Amniotic epithelial cell (primary cell): ENCODE measurements at places on chromosomes 7 and 10.

- DNase-seq, result no peak
Measured at GRCh38 chr10:79238158-79238520, 109.1 kb upstream of the PPIF start.

DNA sequence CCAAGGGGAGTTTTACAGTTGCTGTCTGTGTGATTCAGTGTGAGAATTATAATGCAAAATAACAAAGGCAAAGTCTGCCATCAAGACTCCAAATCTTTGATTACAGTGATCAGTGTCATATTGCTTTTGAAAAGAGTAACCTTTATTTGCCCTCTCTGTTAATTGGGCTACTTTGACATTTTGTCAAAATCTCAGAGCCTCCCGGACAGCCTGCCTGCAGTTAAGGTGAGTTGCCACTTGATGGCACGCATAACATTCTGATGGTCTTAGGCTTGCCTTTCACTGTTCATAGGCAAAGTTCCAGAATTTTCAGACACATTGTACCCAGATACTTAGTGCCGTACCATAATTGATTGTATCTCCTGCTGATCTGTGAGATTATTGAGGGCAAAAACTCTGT lies 253.5 kb downstream of the ABCA13 start:
- no peak for DNase-seq

DNA sequence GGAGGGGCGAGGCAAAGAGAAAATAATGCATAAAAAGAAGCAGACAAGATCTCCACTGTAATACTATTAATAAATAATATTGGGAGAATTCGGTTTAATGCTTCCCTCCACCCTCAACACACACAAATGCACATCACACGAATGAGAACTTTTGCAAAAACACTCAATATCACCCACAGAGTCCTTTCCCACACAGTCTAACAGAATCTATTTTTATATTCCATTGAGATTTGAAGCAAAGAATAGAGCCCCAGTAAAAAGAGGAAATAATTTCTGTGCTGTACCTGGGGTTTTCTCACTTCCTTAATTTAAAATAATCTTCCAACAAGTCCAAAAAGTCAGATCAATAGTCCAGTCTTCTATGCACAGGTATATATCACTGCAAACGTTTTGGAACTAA lies 17.0 kb downstream of the PIK3AP1 start:
- DNase-seq, result no peak

GRCh38 chr7:7156663-7157062 lies 25.7 kb upstream of the C1GALT1 start:
- DNase-seq, result no peak

GRCh38 chr10:6045314-6045848 lies 16.8 kb downstream of the IL2RA start:
- no peak for DNase-seq

DNA sequence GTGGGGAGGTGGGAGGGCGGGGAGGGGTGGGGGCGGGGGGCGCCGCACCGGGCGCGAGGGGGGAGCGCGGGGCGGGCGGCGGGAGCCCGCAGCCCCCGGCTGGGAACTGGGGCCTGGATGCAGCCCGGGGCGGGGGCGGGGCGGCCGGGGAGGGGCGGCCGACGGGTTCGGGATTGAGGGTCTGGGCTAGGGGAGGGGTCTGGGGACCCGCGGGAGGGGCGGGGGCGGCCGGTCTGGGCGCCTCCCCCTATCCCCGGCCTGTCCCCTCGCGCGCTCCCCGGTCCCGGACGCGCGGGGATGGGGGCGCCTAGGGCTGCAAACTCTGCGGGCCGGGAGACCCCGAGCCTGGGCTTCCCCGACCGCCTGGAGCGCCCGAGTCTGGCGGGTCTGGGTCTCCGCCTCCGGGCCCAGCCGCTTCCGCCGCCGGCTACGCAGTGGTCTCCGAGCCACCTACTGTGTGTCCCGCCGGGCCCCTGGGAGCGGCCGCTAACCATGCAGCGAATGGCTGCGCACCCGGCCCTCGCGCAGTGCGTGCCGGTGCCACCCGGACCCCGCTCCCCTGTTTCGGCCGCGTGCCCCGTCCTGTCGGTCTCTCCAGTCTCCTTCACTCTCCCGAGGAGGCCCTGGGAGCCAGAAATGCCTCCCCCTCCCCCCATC lies 375 bp upstream of the FGF8 start:
- no peak for DNase-seq

GRCh38 chr10:132536241-132536876 lies 1.2 kb upstream of the INPP5A start:
- DNase-seq, result no peak

DNA sequence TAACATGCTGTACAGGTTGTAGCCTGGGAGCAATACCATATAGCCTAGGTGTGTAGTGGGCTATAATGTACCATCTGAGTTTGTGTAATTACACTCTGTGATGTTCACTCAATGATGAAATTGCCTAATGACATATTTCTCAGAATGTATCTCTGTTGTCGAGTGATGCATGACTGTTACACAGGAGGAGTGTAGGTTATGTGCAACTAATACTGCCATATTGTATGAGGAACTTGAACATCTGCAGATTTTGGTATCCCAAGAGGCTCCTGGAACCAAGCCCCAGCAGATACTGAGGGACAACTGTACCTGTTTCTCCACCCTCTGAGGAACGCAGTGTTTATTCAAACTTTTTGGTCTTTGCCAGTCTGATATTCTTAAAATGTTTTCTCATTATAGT lies 38.6 kb downstream of the NACAD start:
- DNase-seq, result no peak

DNA sequence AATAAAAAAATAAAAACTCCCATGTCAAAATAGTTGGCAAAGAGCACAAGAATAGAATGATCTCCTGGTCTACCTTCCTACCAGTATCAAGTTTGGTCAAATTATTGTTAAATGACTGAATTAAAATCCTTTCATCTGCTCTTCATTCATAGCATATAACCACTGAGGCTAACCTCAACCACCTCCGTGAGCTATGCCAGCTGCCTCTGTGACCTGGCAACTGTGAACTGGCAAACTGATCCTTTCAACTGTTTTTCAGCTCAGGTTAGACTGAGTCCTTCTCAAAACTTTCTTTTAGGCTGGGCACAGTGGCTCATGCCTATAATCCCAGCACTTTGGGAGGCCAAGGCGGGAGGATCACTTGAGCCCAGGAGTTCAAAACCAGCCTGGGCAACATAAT lies 36.1 kb downstream of the NUDCD3 start:
- no peak for DNase-seq

DNA sequence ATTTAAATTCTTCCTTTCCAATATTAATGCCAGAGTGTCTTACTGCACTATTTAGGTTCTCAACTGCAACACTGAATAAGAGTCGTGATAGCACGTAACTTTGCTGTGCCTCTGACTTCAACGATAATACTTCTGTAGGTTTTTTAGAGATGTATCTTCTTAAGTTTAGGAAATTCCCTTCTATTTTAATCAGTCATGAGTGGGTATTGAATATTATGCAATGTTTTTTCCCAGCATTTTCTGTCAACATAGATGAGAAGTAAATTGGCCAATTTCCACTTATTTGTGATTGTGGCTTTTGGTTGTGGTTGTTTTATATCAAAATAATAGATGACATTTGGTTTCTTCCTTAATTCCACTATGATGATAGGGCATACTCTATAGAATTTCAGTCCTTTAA lies 6.7 kb upstream of the STK17A start:
- no peak for DNase-seq

DNA sequence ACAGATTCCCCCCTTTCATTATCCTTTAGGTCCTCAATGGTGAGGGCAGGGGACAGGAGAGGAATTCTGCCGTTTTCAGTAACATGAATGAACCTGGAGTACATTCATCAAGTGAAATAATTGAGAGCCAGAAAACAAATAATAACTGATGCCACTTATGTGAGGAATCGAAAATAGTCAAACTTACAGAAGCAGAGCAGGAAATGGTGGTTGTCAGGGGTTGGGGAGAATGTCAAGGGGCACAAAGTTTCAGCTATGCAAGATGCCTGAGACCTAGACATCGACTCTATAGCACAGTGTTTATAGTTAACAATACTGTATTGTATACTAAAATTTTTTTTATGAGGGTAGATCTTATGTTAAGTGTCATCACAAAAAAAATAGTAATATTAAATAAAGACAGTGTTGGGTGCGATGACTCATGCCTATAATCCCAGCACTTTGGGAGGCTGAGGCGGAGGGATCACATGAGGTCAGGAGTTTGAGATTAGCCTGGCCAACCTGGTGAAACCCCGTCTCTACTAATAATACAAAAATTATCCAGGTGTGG lies 1219.8 kb downstream of the GATA3 start:
- no peak for DNase-seq

DNA sequence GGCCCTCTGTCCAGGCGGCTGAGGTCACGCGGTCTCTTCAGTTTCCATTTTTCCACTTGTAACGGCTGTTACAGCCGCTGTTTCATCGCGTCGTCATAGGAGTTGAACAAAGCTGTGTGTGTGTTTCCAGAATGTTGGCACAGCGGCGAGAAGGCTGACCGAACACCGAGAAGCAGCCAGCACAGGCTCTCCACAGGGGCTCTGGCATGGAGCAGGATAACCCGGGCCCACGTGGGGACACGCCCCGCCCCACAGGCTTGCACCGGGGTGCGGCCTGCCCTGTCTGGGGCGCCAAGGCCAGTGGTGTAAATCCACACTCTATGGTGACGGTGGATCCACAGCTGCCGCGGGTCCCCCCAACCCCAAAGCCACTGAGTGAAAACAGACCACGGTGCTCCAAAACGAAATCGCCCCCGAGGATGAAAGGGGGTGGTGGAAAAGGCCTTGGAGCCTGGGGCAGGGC lies 448.2 kb downstream of the DNAJB6 start:
- DNase-seq, result no peak

- DNase-seq, result no peak
Measured at GRCh38 chr7:37287131-37287855, 161.4 kb downstream of the ELMO1 start.

DNA sequence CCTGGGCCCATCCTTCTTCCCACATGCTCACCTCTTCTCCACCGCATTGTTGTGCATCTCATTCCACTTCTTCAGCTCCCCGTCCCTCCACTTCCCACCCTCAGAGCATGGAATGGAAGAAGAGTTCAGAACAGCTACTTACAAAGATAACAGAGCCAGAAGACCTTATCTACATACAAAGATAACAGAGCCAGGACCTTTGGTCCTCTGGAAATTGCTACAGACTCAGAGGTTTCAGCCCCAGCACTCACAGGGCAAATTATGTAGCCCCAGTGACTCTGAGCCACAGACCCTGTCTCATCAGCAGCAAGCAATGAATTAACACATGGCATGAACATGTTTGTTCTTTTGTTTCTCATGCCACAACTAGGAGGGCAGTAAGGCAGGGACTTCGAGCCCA lies 28.7 kb upstream of the SLC29A3 start:
- DNase-seq, result peak; percentile 4

GRCh38 chr10:51462076-51462779 lies 237.2 kb downstream of the CSTF2T start:
- DNase-seq, result peak; percentile 2

DNA sequence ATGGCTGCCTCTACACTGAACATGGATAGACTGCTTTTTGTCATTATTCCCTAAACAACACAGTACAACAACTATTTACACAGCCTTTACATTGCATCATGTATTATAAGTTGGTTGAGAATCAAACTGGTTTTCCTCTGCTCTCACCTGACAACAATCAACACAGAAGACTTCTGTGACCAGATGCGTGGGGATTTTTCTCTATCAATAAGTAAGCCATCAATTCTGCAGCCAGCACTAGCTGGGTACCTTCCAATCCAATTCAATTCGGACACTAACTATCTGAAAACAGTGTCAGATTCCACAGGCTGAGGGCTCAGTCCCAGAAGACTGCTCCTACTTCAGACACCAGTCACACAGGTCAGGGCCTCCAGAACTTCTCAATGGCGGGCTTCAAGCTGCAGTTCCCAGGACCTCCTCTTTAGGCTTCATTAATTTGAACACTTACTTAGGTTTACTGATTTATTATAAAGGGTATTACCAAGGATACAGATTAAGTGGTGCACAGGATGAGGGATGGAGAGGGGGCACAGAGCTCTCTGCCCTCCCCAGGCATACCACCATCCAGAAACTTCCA lies 36.4 kb upstream of the ASL start:
- DNase-seq, result no peak

DNA sequence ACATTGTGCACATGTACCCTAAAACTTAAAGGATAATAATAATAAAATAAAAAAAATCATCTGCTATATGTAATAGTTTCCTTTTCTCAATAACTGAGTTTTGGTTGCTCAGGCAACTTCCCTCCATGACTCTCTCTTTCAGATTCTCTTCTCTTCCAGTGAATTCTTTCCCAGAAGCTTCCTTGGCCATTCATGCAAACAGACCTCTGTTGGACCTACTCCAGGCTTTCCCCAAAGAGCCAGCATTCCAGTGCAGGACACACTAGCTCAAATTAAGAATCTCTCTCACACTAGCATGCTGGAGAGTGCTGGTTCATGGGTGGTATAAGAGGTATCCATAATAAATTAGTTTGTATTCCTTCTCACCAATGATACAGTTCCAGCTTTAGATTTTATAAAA lies 31.0 kb upstream of the ZEB1 start:
- no peak for DNase-seq

GRCh38 chr10:77350711-77351119 lies 286.9 kb downstream of the KCNMA1 start:
- DNase-seq, result peak; percentile 99

GRCh38 chr10:36030516-36030915 lies 388.4 kb upstream of the FZD8 start:
- no peak for DNase-seq

GRCh38 chr7:150734254-150734653 lies 3.0 kb upstream of the GIMAP5 start:
- no peak for DNase-seq

DNA sequence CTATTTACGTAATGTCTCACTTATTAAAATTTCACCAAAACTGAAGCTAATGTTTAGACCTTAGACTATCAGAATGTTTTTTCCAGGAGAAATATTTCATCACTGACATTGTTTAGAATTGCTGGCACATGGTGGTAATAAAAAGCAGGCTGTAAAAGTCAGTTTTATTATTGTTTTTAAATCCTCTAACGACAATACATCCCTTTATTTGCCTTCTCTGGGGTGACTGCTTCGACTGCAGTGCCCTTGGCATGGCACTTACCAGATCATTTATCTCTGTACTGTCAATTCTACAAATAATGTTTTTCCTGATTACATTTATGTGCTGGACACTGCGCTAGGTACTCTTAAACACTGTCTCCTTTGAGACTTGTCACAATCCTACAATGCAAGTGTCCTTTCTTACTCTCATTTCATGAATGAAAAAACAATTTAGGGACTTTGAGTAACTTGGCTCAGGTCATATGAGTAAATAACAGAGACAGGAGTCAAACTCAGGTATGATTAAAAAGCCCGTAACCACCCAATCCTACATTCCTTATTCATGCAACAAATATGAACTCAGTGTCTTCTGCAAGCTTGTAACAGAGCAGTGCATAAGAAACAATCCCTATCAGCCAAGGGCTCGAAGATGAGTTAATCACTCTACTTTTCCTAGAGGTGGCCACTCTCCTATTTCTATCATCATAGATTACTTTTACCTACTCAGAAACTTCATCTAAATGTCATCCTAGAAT lies 5.6 kb upstream of the ING3 start:
- no peak for DNase-seq
